Activated T-cell treated with anti-CD3 and anti-CD28 coated beads for 48 hours (primary cell): ENCODE measurements at places on chromosomes 7 and 10.

DNA sequence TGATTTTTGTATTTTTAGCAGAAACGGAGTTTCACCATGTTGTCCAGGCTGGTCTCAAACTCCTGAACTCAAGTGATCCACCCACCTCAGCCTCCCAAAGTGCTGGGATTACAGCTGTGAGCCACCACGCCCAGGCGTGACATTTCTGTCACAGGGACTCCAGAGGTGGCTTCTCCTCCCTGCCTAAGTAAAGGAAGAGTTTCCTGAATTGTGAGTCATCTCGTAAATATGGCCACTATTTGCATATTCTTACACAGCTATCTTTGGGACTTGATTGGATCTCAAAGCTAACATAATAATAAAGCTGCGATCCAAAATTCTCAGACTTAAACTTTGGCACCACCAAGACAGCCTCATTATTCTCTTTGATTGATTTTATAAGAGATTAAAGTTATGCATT, 50.1 kb downstream of the ADARB2 start:
- DNase-seq: no peak

- DNase-seq: no peak
Observed at GRCh38 chr7:25861601-25862260, 290.3 kb upstream of the NFE2L3 start.

GRCh38 chr10:110457851-110458250, 39.9 kb upstream of the DUSP5 start:
- DNase-seq: no peak

- no peak for DNase-seq
Observed at GRCh38 chr10:35843524-35844181, 201.6 kb upstream of the FZD8 start.

- no peak for DNase-seq
Observed at GRCh38 chr7:24192691-24193090, 91.3 kb upstream of the NPY start.
